ENCODE measurements at places on chromosomes 12 and 14.

- DNase-seq: no peak
Measured at GRCh38 chr14:72678356-72678755, 215.5 kb downstream of the DPF3 start.

GRCh38 chr14:24398293-24398652 is 530 bp upstream of the NYNRIN start:
- DNase-seq: no peak

GRCh38 chr12:95147866-95148265 is 69.4 kb downstream of the FGD6 start:
- no peak for DNase-seq

- peak; percentile 35 for DNase-seq
Measured at GRCh38 chr12:101407436-101408345, at the start of gene ARL1. TSS of gene ARL1 (minus strand) at chr12:101407772. CDS start at chr12:101407645, 127 bp downstream.

GRCh38 chr12:106412563-106412962 is 55.0 kb downstream of the POLR3B start:
- DNase-seq: no peak

DNA sequence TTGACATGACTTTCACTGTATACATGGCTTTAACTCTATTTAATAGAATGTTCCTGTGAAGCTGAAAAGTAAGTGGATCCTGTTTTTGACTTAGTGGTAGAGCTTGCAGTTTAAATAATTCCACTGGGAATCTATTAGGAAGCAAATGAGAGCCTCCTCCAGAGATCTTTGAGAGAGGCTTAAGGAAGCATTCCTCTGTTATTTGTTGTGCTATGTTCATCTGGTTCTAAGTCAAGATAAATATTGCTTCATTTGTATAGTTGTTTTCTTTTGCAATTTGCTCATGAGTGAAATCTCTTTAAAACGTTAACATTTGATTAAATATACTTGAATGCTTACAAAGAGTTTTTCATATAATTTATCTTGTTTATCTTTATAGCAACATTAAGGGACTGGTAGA is 70.4 kb downstream of the TMTC2 start:
- no peak for DNase-seq

DNA sequence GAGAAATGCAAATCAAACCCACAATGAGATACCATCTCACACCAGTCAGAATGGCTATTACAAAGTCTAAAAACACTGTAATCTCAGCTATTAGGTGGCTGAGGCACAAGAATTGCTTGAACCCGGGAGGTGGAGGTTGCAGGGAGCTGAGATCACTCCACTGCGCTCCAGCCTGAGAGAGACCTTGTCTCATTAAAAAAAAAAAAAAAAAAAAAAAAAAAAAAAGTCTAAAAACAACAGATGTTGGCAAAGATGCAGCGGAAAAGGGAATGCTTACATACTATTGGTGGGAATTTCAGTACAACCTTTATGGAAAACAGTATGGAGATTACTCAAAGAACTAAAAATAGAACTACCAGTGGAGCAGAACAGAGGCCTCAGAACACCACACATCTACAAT is 19.0 kb upstream of the ATF7 start:
- no peak for DNase-seq

DNA sequence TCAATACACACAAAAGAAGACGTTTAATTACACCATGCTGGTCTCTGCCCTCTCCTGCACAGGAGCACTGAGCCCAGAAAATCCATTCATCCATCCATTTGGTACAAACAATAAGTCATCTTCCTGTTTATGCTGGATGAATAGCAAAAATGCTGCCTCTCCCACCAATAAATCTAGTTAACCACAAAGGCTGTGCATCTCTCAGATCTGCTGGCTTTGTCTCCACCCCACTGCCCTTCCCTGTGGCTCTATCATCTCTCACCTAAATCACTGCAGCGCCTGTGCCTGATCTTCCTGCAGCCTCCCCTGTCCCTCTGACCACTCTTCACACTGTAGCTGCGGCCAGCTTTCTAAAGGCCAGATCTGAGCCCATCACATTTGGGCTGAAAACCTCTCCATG is 72.9 kb upstream of the DDX11 start:
- no peak for DNase-seq

GRCh38 chr12:823028-823698 is 70.8 kb downstream of the WNK1 start:
- DNase-seq: no peak

DNA sequence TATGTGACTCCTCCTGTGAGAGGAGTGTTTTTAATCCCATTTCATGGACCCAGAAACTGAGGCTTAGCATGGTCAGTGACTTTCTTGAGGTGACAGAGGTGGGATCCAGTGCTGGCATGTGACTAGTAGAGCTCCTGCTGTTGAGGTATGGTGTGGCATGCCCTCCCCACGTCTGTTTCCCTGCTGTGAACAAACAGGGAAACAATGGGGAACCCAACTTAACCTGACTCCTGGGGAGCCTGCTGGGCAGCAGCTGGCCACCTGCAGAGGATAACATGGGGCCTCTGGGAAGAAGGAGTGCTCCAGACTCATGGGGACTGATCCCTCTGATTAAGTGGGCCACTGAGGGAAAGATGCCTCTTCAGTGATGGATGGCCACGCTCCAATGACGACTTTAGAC is 114.0 kb downstream of the BEGAIN start:
- DNase-seq: no peak

DNA sequence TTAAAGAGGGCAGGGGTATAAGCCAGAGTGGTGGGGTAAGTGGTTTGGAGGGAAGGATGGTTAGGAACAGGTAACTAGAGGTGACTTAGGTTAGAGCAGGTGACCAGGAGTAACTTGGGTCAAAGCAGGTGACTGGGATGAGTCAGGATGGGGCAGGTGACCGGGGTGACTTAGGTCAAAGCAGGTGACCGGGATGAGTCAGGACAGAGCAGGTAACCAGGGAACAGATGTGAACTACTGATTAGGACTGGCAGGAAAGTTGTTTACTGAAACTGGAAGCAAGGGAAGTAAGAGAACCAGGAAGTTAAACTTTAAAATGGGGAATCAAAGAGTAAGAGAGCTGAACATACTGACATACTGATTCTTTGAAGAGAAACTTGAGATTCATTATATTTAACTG is 57.4 kb downstream of the FSCB start:
- DNase-seq: no peak

DNA sequence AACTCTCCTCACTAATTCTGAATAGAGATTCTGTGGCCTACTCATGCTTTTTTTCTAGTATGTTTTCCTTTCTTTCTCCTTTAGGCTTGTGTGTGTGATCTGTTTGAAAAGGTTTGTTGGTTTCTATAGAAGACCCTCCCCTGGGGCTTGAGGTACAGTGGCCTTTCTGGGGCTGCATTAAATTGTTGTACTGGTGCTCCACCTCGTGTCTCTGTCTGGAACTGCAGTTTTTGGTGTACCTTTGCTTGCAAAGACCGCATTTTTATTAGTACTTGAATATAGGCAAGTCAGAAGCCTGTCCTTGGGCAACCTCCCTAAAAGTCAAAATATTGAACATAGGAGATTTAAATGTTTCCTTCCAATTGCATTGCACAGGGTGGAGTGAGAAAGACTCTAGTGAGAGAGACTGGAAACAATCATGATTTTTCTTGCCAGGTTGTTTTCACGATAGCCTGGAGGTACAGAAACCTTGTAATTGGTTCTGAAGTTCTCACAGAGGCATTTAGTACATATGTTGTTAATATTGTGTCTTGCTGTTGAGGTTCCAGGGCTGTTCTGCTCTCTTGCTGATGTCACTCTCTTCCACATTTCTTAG is 39.0 kb downstream of the SLCO1B1 start:
- no peak for DNase-seq

GRCh38 chr12:27564612-27565213 is 40.7 kb downstream of the PPFIBP1 start:
- no peak for DNase-seq

DNA sequence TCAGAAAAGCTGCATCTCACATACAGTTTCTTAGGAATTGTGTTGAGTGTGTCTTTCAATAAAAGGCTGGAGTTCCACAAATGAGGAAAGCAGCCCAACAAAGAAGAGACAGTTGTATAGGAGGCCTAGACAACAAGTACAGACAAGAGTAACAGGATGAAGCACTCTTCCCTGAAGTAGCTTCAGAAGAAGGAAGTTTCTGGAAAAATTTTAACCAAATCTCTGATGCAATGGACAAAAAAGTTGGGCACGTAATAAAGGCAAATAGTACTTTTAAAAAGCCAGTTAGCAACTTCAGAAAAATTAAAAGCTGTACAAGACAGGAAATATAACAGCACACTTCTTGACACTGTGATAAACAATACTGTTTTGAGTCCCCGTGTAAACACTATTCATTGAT is 134.1 kb upstream of the PLEKHG7 start:
- DNase-seq: no peak

- no peak for DNase-seq
Measured at GRCh38 chr14:67749341-67750084, 47.8 kb downstream of the RDH12 start.

DNA sequence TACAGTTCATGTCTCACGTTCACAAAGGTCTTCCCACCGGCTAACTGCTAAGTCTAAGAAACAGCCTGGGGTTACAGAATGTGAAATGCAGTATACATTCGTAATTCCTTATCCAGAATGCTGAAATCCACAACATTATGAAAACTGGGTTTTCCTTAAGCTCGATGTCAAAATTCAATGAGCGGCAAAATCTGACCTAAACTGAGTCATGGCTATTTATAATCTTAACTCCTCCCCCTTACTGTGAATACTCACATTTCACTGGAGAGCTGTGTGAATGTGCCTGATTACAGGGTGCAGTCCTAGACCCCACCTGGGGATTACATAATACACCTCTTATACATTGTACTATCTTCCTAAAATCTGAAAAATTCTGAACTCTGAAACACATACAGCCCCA is 35.3 kb downstream of the STX2 start:
- no peak for DNase-seq

- DNase-seq: no peak
Measured at GRCh38 chr14:104224506-104225277, 86.3 kb downstream of the KIF26A start.

DNA sequence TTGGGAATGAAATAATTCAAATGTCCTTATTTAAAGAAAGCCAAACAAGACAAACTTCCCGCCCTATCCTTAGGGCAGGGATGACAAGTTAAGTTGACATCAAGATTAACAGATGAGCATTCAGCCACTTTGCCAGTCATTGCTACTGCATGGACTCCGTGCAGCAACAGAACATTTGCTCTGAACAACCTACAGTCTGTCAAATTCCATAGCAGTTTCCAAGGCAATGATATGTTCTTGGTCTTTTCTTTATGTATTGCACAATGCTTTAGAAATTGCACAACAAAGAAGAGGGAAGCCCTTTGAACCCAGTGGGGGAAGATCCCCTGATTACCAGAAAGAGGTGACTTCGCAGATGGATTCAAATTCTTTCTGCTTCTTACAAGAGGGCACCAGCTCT is 269.8 kb downstream of the BCAT1 start:
- no peak for DNase-seq
